ENCODE measurements at places on chromosomes 2 and 18.

DNA sequence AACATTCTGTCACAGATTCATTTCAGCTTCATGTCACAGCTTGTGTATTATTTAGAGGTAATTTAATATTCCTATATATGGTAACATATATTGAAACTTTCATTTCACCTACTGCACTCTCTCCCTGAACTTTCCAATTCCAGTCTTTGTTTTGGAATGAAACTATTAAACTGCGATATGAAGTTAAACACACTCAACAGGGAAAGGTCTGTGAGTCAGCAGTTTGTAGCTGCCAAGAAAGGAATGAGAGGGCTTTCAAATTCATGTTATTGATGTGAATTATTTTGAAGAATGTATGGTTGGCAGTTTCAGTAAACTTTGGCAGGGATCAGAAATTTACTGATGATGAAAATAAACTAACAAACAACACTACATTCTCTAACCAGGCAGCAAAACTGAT lies 148.3 kb downstream of the HNMT start:
- DNase-seq: no peak

GRCh38 chr2:181466661-181467576 lies 9.7 kb downstream of the ITGA4 start:
- peak; percentile 50 for DNase-seq

DNA sequence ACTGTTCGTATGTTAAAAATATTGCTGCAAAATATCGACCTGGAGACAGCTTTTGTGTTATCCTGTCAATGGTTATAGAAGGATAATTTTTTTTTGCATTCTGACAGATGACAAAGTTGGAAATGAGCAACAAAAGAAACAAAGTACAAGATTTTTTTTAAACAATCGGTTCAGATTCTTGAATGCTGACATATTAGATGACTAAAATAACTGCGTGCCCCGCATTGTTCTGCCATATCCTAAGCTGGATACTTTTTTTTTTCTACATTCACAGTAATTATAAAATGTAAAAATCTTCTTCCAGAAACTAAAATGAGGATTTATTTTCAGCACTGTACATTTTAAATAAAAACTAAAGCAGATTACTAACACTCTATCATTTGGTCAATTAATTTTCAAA lies 67.1 kb downstream of the ABCG8 start:
- DNase-seq: no peak

DNA sequence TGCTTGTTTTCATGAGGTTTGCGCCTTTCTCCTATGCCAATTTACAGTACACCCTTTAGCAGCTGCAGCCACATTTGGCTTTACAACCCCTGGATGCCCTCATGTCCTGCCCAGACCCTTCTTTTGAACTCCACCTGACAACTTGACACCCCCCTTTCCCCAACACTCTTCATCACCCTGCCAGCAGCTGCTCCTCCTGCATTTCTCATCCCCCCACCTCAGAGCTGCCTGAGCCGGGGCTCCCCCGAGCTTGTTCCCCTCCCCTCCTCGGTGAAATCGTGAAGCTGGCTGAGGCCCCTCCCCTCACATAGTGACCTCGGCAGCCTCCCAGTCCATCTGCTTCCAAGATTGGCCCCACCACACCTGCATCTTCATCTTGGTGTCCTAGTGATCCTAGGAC lies 40.5 kb downstream of the LRRFIP1 start:
- DNase-seq: no peak

- DNase-seq: no peak
These were observed 441.7 kb upstream of the SMIM21 start for GRCh38 chr18:75869162-75869561.

DNA sequence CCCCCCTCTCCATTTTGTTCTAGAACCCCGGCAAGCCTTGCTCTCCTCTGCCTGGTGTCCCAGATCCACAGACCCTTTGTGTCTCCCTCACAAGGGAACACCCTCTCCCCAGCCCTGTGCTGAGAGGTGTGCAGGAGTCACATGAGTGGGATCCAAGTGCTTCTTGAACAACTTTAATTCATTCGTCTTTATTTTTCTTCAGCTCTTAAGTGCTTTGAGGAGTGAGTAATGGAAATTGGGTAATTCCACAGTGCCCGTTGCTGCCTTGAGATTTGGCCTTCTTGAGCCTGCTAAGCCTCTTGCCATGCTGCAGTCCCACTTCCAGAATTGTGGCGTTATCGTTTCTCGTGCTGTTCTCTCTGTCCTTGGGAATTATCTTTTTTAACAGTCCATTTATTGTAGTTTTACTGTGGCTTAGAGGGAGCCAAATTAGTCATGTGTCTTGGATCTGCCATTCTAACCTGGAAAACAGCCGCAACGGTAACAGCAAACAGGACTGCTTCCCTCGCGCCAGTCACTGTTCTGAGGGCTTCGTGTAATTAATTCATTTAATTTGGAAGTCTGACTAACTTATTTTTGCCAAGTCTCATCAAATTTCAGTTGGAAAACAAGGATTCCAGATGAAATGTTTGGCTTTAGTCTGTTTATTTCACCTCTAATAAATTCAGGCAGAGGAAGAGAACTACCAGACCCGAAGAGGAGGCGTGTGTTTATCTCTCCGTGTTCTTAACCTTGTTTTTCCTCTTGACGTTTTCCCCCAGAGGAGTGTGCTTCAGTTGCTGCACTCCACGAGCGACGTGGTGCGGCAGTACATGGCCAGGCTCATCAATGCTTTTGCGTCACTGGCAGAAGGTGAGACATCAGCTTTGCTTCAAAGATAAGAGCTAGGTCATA lies 72.0 kb downstream of the ARMC9 start:
- no peak for DNase-seq

DNA sequence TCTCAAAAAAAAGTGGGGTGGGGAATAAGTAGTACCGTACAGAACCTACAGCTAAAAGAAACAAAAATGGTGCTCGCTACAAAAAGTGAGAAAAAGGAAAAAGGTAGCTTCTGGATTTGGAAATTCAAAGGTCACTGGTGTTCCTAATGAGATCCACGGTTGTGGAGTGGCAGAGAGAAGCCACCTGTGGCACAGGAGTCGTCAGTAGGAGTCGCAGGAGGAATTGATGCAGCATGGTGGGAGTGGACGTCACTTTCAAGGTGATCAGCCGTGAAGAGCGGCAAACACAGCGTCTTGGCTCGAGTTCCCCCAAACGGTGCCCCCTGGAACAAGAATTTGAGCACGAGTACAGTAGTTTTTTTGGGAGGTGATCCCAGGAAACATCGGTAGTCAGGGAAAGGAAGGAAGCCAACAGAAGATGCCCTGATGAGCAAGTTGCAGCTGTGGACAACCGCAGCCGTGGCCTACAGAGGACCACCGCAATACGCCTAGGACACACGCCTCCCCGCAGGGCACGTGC lies 1.4 kb upstream of the TTL start:
- DNase-seq: no peak

DNA sequence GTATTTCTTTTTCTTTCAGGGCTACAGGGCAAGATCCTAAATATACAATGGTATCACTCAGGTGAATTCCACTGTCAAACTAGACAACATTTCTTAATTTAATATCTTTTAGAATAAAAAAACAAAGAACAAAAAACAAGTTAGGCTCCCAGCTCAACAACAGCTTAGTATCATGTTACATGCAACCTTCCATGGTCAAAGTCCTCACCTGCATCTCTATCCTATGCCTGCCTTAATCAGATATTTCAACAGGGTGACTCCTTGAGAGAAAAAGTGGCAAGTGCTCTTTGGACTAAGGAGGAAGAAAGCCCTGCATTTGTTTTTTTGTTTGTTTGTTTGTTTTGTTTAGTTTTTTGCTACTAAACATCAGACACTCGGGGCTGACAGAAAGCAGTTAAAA lies 50.2 kb downstream of the WDFY1 start:
- no peak for DNase-seq

DNA sequence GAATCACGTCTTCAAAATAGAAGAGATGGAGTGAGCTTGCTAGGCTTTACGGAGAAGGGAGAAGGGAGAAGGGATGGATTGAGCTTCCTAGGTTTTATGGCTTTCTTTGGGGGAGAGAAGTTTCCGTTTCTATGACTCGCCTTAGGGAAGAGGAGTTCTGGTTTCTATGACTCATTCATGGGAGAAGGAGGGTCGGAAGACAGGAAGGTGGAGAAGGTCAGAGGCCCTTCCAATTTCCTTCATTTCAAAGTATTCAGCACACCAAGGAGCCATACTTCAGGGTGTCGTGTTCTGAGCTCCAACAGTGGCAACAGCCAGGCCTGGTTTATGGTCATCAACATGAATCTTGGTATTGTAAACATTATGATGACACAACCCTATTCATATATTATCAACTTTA lies 284.7 kb upstream of the VWC2L start:
- no peak for DNase-seq

GRCh38 chr2:62831729-62832128 lies 126.2 kb downstream of the EHBP1 start:
- no peak for DNase-seq

Data from NT2/D1 (cell line).